Activated CD4-positive, alpha-beta T cell treated with anti-CD3 and anti-CD28 coated beads, Interleukin-2, amount 10 ng/mL, durations not matched to agents 24 days and 14 days (primary cell): ENCODE measurements at places on chromosomes 5 and 9.

DNA sequence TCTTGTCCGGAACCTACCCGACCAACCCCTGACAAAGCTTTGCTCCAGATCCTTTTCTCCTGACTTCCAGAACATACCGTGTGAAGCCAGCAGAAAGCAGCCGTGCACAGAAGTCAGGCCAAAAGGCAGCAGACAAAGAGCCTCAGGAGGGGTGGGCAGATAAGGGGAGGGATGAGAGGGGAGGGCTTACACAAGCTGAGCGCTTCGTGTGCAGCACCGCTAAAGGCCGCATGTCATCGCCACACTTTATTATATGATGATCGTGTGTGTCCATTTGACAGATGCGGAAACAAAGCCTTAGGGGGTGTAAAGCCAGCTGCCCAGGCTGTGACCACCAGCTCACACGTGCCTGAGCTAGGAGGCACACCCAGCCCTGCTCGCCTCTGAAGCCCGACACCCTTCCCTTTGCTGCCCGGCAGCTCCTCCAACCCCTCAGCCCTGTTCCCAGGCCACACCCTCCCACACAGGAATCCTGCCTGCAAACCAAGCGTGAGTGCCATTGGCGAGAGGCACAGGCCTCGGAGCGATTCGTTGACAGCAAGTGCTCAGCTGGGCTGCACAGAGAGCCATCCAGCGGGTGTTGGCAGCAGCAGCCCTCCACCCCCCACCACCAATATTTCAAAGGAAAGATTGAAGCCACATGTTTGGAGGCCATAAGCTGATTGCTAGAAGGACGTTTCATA, 170.5 kb upstream of the SMIM23 start:
- DNase-seq: no peak

DNA sequence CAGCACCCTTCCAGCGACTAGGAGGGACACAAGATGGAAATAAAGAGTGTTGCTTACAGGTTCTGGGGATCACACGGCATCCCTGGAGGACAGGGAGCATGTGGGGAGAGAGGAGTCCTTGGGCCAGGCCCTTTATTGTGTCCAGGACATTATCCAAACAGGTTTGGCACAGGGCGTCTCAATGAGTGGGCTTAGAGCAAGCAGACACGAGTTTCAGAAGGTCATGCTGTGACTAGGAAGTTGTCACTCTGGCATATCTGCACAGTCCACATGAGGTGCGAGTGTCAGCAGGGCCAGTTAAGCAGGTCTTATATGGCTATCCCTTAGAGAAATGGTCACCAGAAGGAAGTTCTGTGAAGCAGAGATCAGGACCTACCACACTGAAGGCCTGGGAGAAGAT, 174.5 kb upstream of the OTULINL start:
- no peak for DNase-seq

DNA sequence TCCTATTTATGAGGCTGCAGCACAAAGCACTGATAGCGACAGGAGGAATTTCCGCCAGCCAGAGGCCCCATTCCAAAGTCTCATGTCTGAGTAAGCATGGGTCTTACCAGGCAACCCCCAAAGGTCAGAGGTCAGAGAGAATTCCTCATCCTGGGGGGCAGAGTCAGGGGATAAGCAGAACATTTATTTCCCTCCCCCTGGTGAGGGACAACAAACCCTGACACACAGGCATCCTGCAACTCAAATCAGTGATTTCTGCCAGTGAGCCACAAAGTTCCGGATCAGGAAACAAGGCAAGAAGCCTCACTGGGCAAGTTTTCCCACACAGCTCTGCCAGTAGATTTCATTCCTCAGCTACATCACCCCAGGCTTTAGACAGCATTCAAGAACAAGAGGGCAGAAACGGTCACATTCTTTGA, 37.0 kb downstream of the ADAMTS12 start:
- no peak for DNase-seq

DNA sequence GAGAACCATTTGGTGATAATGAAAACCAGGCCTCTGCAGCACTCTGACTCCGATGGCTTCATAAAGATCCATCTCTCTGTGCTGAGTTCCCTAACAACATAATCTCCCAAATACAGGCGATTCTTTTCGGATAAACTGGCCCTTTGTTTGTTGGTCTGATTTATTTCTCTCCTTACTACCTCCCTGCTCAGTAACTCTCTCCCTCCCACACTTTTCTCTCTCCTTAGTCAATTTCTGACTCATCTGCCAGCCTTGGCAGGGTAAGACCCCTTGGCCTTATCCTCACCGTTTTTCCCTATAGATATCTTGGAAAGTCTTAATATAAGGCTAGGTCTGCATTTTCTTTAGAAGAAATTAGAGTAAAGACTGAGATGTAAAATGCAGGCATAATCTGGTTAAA, 128.7 kb downstream of the BRINP1 start:
- DNase-seq: no peak

GRCh38 chr9:6739218-6739617, 18.6 kb upstream of the KDM4C start:
- DNase-seq: no peak

DNA sequence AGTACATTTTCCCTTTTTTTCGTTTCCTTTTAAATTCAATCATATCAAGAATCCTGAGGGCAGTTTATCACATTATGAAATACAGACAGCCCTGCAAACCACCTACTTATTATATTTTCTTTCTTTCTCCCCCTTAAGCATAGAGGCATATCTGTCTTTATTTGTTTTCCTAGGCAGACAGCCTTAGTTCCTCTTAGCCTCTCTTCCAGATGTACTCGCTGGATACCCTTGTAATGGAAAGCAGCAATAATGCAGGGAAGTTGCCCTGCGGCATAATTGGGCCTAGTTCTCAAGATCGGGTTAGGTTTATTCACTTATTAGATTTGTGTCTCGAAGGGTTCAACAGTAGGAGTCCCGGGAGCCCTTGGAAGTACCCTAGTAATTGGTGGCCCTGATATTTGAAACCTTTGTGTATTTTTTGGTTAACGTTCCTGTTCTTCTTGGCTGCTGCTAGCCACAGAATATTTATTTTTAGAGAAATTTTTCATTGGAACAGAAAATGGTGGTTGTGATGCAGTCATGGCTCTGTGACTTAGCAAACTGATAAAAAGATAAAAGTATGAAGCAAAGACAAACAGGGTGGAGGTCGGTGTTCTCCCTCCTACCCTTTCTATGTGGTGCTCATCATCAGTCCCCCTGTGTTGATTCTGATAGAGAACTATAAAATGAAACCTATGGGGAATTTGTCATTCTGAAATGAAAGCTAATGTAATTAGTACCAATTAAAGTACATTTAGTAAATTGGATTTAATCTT, 6.4 kb downstream of the TLE4 start:
- no peak for DNase-seq

DNA sequence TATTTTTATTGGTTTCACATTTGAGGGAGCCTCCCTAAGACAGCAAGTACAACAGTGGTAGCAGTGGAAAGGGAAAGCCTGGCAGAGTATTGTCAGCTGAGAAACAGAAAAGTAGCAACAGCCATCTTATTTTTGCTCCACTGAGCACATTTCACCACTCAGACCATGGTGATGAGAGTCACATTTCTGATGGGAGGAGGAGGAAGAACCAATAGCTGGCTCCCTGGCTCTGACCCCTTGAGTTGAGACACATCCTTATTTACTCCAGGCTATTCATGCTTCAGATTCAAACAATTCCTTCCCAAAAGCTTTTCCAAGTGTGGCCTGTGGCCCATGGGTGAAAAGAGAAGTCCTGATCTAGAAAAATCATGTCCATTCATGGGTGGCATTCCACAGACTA, 236.3 kb downstream of the ARHGAP26 start:
- DNase-seq: no peak

- DNase-seq: peak; percentile 56
These were observed 605.0 kb downstream of the RAB3C start for GRCh38 chr5:59187857-59188256.

DNA sequence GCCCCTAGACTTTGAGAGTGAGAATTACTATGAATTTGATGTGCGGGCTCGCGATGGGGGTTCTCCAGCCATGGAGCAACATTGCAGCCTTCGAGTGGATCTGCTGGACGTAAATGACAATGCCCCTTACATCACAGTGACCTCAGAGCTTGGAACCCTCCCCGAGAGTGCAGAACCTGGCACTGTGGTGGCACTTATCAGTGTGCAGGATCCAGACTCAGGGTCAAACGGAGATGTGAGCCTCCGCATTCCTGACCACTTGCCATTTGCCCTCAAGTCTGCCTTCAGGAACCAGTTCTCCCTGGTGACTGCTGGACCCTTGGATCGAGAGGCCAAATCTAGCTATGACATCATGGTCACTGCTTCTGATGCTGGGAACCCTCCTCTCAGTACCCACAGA, 1.3 kb downstream of the PCDHGC4 start:
- DNase-seq: no peak
